ENCODE measurements at places on chromosomes 3 and 15. TPM values are rescaled to one million over a fixed set of nuclear protein-coding genes. Genes with fewer than 3 reads are reported as not detected.

The GOLGA6L4 gene
- not detected for total RNA-seq

DNA sequence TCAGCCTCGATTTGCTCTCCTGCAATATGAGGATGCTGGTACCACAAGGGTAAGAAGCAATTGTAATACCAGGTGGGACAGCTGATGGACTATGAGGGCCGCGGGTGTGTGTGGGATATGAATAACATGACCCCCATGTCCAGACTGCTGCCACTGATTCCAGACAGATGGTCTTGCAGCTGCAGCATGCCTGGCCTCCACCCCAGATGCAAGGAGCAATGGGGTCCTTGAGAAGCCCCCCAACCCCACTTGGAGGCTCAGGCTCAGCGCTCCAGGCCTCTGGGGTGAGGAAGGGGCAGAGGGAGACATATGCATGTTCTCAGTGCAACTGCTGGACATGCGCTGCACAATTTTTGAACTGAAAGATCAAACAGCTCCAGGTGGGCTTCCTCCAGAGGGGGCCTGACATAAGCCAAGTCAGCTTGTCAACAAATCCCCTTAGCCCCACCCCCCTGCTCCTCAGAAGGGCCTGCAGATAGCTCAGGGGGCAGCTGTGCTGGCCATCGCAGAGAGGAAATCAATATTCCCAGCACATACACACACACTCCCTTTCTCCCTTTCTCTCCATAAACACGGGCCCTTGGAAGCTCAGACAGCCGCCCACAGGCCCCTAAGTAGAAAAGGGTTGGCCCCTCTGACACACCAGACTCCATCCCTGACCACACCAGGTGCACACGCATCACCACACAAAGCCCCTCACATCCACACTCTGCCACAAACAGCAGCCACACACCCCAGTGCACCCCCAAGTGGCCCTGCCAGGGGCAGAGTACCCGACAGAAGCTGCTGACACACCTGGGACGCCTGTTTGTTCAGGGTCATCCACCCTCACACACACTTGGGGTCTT is 107.0 kb downstream of the IQSEC1 start:
- DNase-seq: no peak

GRCh38 chr15:51414256-51414860 is 72.9 kb downstream of the GLDN start:
- no peak for DNase-seq

DNA sequence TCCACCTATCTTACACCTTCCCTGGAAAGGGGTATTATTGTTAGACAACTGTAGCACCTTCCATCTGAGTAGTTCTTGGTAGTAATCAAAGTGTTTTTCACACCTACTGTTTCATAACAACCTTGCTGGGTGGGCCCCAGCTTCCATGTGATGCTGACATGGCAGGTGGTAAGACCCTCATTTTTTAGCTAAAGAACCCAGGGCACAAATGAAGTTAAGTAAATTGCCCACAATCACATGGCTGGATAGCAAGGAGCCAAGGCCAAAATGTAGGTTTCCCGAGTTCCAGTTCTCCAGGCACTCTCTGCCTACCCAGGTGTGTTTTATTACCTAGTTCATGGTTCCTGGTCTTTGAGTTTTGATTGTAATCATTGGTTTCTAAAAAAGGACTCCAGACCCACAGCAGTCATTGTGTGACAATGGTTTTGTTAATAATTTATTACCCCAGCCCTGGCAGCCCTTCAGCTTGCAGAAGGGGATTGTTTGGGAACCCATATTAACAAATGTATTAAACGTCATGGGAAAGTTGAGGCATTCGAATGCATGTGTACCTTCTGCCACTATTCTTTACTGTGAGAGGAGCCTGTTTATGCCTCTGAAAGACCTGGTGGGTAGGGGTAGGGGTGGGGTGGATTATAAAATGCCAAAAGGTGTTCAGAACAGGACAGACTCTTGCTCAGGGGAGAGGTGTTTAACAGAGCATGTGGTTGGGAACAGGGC is 222.2 kb upstream of the BHLHE40 start:
- DNase-seq: no peak

- no peak for DNase-seq
These were observed 13.7 kb downstream of the ZIC1 start for GRCh38 chr3:147422601-147423536.

DNA sequence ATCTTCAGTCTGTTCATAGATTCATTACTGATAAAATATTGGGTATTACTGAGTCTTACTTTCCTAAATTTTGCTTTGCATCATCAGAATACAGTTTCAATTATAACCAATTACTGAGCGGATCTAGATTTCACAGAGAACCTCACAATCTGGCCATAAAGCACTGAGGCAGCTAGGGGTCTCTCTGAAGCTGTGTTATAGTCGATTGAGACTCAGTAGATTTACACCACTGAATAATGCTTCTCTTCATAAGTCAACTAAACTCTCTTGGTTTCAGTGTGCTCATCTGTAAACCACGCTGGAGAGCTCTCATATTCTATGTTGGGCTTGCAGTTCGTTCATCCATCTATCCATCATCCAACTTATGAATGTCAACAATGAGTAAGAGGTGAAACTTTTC is 180.6 kb downstream of the GREM1 start:
- no peak for DNase-seq

GRCh38 chr3:9222956-9223639 is 26.3 kb downstream of the SRGAP3 start:
- DNase-seq: no peak

GRCh38 chr3:28132941-28133340 is 108.5 kb upstream of the CMC1 start:
- no peak for DNase-seq

GRCh38 chr3:157123621-157124020 is 36.3 kb downstream of the CCNL1 start:
- no peak for DNase-seq
